ENCODE measurements at places on chromosomes 2 and 18. TPM values are rescaled to one million over a fixed set of nuclear protein-coding genes. Genes with fewer than 3 reads are reported as not detected.

- DNase-seq, result no peak
Observed at GRCh38 chr2:64514008-64514407, 10.1 kb upstream of the AFTPH start.

DNA sequence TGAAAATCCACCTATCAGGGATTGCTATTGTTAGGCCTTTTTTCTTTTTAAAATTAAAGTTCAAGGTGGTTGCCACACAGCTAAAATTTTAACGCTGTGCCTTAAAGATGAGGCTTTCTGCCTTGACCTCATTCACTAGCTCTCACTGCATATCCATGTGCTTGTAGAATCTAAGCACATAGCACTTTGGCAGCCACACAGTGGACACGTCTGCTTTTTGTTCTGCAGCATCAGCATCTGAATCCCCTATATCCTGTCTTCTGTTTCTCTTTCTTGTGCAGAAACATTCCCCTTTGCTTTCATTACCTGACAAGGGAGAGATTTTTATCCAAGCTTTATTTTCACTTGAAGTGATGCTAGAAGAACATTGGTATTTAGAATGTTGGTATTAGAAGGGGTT, 38.1 kb downstream of the RALB start:
- no peak for DNase-seq

DNA sequence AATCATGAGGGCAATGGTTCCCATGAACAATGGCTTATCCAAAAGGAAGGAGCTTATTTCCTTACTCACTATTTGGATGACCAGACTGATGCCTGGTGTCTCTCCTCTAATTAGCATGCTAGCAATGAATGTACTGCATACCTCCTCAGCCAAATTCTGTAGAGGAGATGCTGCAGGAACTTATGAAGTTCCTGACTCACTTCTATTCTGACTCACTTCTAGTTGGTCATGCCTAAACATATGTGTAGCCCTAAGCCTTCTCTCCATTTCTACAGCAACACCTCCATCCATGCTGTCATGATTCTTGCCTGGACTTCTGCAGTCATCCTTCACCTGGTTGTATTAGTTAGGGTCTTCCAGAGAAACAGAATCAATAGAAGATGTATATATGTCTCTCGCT, 59.9 kb upstream of the MRPS9 start:
- DNase-seq, result no peak

DNA sequence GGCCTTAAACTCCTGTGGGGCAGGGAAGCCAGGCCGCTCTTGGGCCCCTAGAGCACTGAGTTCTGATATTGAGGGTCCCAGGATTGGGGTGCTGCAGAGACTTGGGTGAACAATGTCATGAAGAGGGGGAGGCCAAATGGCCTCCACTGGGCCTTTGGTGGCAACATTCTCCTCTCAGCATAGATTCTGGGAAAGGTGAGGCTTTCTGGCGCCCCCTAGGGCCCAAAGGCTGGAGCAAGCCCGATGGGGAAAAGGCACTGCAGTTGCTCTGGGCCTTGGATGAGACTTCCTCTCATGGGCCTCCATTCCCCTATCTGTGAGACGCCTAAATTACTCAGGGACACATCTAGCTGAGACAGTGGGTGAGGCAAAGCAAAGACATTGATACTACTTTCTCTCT, 84.8 kb downstream of the ACAA2 start:
- DNase-seq, result peak; percentile 48

Gene CHN1
- polyA plus RNA-seq, result 46.9 TPM

GRCh38 chr2:937530-937929, 13.1 kb upstream of the SNTG2 start:
- no peak for DNase-seq

GRCh38 chr2:216082805-216083204, 1.1 kb downstream of the TMEM169 start:
- DNase-seq, result peak; percentile 62

Gene NDUFV2
- 99.1 TPM for polyA plus RNA-seq

Gene PLCL1
- 10.3 TPM for polyA plus RNA-seq

DNA sequence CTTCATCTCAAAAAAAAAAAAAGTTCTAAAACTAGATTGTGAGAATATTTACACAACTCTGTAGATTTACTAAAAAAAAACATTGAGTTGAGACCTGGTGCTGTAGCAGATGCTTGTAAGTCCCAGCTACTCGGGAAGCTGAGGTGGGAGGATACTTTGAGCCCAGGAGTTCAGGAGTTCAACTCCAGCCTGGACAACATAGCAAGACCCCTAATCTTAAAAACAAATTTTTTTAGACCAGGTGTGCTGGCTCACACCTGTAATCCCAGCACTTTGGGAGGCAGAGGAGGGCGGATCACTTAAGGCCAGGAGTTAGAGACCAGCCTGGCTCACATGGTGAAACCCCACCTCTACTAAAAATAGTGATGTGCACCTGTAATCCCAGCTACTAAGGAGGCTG, 108.9 kb downstream of the MEMO1 start:
- no peak for DNase-seq

DNA sequence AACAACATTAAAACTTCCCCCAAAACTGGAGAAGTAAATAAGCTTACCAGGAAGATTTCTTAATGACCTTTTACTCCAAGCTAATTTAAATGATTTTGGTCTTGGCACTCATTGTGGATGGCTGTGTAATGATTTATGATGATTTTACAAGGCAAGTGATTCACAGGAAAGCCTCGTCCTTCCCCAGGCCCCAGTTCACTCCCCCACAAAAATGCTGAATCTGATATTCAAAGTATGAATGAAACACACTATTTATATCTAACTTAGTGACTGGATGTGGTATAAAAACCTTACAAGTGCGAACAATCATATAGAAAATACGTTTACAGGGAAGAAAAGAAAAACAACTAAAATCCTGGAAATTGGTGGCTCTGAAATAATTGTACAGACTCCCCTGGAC, 49.8 kb downstream of the ZNF516 start:
- DNase-seq, result no peak

- DNase-seq, result no peak
Observed at GRCh38 chr18:36652503-36652902, 176.3 kb downstream of the TPGS2 start.

Gene IL1F10
- not detected for polyA plus RNA-seq

DNA sequence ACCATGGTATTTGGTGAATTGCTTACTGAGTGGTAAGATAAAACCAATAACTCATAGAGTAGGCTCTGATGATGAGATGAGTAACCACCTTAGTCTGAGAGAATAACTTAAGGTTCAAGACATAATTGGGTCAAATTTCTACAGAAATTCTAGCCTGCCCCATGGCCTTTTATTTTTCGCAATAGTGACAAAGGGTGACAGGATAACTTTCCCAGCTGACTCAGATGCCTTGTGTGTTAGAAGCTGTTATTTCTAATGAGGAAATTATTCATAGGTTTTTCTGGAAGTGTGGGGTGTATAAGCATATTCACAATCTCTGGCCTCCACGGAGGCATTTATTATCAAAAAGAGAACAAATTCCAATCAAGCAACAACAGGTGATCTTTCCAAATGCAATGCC, 159.0 kb downstream of the NUP35 start:
- no peak for DNase-seq

DNA sequence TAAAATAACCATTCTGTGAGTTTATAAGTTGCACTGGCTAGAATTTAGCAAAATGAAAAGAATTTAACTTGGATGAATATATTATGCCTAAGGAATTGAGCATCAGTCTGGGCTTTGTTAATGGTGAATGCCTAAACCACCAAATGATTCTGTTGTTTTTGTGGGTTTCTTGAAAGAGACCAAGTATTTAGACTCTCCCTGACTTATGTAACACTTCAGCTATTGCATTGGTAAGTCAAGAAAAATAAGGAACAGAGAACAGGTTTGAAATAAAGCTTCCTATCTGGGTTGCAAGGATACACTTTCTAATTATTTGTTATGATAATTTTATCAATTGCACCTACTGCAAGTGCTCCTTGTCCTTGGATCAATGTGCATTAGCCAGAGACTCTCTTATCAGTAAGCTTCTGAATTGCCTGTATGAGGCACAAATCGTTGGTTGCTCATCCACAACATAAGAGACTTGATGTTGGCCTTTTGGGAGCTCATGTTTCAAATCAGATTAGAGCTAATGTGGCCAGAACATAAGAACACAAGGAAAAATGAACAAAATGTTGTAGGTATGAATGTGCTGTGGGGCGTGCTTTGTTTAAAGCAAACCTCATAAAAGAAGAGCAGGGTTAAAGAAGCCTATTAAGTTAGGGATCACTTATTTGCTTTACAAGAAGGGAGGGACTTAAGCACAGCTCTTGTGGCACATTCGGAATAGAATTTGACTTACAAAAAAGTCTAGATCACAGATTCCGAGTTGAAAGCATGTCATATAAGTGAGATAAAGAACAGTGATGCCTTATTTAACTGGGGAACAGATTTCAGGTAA, 37.2 kb downstream of the PRKCE start:
- DNase-seq, result no peak

DNA sequence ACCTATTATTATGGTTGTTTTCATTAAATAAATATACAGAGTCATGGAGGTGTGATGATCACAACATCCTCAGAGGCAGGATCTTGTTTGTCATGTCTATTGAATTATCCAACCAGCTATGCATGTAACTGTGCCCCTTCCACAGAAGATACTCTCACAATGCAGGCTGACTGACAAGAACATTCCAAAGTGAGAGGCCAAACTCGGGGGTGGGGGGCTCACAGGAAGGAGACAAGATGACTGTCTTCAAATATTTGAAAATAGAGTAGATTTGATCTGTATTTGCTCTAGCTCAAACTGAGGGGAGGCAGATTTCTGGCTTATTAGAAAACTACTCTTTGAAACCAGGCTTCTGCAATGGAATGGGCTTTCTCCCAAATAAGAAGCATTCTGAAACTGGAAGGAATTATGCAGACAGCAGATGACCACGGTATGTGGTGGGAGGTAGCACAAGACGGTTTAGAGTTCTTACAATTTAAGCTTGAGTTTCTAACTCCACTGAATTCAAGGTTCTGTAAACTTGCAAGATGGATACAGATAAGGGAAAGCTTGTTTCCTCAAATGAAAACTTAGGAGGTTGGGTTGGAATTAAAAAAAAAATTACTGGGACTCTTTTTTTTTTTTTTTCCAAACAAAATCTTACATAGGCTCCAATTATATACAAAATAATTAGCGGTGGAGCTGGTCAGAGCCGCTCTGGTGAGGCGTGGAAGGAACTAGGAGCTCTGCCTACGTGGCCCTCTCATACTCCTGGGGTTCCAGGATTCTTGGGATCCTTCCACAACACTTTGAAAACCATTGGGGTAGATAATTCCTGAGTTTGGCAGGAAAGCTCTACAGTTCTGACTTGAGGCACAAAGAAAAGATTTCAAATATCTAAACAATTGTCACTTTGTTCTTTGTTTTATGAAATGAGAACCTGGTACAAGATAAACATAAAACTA, 79.3 kb downstream of the PLA2R1 start:
- no peak for DNase-seq

- DNase-seq, result no peak
Observed at GRCh38 chr18:79935098-79935480, 16.4 kb downstream of the SLC66A2 start.

GRCh38 chr2:9236045-9236344, 29.4 kb downstream of the ASAP2 start:
- DNase-seq, result no peak

- DNase-seq, result no peak
Observed at GRCh38 chr2:170118641-170119040, 59.3 kb upstream of the MYO3B start.

DNA sequence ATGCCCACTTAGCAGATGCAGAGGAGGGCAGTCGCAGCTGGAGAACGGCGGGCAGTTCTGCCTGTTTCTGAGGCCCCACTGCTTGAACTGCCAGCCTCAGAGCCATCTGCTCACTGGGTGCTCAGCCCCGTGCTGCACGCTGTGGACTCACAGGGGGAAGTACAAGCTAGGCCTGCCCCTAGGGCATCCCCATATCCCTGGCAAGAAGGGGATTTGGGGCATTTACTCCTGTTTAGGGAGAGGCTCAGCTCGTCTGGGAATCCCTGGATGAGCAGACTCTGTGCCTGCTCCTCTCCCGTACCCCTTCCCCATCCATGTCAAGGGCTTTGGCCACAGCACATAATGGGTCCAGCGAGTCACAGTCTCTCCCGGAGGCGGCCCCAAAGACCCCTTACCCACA, 169.8 kb upstream of the PKDCC start:
- no peak for DNase-seq

DNA sequence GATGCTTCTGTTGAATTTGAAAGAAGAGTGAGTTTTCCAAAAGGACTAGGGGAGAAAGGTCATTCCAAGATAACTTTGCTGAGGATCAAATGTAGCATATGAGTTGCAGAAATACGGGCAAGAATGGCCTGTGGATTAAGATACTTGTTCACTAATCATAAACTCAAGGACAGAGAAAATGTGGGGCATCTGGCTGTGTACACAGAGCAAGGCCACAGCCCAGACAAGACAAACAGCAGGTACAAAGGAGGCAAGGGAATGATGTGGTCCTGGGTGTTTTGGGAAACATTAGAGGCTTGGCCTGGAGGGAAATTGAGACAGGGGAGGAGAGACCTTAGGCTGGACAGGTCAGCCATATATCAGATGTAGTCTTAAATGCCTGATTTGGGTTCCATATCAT, 254.8 kb downstream of the TTC32 start:
- DNase-seq, result no peak

Gene POU3F3
- not detected for polyA plus RNA-seq

Gene OST4
- polyA plus RNA-seq, result 876 TPM

GRCh38 chr2:224798180-224798579, 82.0 kb upstream of the CCDC195 start:
- no peak for DNase-seq

Gene CLHC1
- 3.8 TPM for polyA plus RNA-seq

Gene C1D
- polyA plus RNA-seq, result 45.9 TPM

GRCh38 chr2:228059735-228060134, 121.8 kb downstream of the SPHKAP start:
- no peak for DNase-seq

Gene CFAP53
- polyA plus RNA-seq, result 1.6 TPM

GRCh38 chr18:23824669-23825068, 135.4 kb downstream of the LAMA3 start:
- no peak for DNase-seq

DNA sequence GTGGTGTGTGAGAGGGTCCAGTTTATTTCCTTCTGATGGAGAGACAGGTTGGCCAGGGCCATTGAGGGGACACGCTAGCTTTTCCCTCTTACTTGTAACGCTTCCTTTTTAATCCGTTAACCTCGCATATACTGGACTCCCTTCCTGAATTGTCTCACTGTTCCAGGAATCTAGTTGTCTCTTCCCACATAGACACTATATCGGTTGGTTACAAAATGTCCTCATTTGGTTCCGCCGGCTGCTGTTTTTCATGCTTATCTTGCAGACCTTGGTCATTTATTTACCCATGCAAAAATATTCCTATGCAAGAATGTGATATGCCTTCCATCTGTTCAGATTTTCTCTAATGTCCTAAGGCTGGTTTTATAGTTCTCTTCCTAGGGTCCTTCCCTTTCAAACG, 35.0 kb downstream of the NEURL3 start:
- DNase-seq, result no peak

Gene AOX1
- 4.6 TPM for polyA plus RNA-seq

Gene TDRD15
- not detected for polyA plus RNA-seq

- DNase-seq, result no peak
Observed at GRCh38 chr2:66874411-66874810, 439.5 kb downstream of the MEIS1 start.

Data from SK-N-SH (cell line).